ENCODE measurements at places on chromosomes 6 and 20. TPM values are rescaled to one million over a fixed set of nuclear protein-coding genes. Genes with fewer than 3 reads are reported as not detected.

DNA sequence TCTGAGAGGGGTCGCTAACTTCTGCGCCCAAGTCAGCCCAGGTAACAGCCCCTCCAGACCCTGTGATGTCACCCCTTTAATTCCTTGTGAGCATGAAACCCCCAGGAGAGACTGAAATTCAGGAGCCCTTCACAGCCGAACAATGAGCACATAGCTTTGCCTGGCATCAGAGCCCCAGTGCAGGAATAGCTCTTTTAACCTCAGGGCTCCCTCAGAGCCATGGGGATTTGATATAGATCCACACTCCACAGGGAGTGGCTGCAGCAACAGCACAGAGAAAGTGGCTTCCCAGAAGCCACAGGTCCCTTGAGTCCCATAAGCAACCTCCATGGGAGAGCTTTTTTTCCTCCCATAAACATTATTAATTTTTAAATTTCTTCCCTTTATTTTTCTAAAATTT is 150.0 kb upstream of the MARCKS start:
- no peak for DNase-seq

DNA sequence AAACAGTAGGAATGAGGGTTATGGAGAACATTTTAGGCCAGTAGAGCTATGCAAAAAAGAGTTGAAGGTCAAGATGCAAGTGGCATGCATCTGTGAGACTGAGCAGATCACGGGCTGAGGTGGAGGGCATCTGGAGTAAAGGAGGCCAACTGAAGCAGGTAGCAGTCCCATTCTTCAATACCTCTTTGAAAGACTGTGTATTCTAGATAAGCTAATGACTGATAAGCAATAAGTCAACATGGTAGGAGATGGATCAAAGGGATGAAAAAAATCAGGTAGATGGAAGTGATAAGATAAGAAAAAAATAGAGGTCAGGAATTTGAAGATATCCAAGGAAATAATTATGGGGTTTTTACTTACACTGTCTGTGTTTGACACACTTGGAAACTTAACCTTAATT is 55.6 kb downstream of the ARMC2 start:
- DNase-seq = no peak

GRCh38 chr6:138972226-138972665 is 15.8 kb downstream of the REPS1 start:
- no peak for DNase-seq

DNA sequence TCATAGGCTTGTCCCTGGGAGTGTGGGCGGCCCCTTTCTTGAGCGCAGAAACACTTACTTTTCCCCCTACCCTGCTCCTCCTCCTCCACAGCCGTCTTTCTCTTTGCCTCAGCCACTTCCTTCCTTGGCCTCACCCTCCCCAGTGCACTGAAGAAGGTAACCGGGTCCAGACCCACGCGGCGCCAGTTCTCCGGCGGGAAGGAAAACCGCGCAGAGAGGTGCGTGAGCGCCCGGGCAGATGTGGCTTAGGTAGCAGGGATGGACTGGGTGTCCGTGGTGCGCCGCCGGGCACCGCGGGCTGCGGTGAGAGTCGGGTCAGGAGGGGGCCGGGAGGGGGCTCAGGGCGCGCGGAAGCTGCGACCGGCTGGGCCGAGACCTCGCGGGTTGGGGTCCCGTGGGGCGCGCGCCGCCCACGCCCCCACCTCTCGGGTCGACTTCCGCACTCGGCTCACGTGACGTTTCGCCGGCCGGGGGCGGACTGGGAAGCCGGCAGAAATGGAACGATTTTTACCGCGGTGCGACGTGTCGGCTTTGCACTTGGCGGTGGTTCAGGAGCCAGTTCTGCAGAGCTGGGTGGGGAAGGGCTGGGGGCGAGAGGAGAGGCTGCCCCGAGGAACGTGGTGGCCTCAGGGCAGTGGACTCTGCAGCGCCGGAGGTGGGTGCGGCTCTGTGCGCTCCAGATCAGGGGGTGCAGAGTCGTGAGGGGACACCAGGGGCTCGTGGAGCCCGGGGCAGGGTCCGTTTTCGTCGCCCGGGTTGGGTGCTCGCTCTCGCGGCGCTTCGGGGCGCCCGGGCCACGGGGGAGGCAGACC is at the start of gene ABRACL:
Gene ABRACL, plus strand, starts transcription at position 88 of the 812 bp plus-strand sequence. CDS start 5,416 bp downstream, outside the sequence.
- peak; percentile 65 for DNase-seq

GRCh38 chr6:79334674-79335073 is 100.2 kb upstream of the HMGN3 start:
- DNase-seq = no peak

DNA sequence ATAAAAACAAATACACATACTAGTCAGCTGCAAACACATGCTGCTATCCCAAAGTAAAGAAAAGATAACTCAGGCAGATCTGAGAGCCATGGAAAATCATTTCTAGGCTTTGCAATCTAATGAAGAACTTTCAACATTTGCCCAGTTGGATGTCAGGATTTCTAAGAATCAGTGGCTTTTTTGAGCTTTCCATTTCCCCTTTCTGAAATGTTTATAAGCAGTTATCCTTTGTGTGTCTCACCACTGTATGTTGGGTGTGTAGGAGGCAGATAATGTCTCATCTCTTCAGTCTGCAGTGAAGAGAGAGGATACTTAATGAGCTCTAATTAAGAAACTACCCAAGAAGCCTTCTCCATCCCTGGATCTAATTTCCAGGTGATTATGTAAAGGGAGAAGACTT is 43.6 kb downstream of the RGS17 start:
- DNase-seq = no peak

GRCh38 chr6:28789553-28790083 is 134.2 kb downstream of the TRIM27 start:
- DNase-seq = no peak

GRCh38 chr6:13807696-13808095 is 6.7 kb downstream of the MCUR1 start:
- no peak for DNase-seq

DNA sequence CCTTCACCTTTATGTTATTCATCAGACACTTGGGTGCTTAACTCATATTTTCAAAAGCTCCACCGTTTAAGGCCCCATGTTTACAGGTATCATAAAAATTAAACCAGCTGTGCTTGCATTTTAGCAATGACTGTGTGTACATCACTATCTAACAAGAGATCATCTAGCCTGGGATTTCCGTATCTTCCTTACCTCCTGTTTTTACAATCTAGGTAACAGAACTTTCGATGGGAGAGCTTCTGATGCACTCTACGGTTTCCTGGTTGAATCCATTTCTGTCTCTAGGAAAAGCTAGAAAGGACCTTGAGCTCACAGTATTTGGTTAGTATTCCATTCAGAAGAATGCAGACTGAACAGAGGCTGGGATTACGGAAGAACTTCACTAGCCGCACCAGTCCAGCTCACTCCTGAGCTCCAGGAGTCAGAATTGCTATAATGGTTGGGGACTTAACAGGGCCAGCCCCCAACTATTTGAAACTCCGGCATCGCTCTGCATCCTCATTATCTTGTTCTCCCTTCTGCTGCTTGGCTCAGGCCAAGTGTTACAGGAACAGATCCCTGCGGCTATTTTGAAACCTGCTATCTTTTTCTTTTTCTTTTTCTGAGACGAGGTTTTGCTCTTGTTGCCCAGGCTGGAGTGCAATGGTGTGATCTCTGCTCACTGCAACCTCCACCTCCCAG is 13.0 kb upstream of the CLDN20 start:
- DNase-seq = no peak

DNA sequence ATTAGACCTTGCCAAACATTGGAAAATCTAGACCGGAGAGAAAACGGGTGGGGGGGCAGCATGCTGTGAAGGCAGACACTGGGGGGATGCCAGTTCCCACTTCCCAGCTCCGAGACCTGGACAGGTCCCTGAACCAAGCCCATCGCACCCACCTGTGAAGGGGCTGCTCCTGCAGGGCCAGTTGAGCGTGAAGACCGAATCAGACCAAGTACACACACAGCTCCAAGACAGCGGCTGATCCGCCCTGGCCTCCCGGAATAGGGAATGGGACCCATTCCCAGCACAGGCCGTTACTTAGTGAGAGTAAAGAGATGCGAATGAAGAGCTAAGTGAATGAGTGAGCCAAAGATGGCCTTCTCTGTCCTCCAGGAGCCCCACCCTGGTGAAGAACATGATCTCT is 41.5 kb upstream of the MDFI start:
- DNase-seq = no peak

GRCh38 chr6:133945158-133945557 is 7.9 kb upstream of the TBPL1 start:
- no peak for DNase-seq

DNA sequence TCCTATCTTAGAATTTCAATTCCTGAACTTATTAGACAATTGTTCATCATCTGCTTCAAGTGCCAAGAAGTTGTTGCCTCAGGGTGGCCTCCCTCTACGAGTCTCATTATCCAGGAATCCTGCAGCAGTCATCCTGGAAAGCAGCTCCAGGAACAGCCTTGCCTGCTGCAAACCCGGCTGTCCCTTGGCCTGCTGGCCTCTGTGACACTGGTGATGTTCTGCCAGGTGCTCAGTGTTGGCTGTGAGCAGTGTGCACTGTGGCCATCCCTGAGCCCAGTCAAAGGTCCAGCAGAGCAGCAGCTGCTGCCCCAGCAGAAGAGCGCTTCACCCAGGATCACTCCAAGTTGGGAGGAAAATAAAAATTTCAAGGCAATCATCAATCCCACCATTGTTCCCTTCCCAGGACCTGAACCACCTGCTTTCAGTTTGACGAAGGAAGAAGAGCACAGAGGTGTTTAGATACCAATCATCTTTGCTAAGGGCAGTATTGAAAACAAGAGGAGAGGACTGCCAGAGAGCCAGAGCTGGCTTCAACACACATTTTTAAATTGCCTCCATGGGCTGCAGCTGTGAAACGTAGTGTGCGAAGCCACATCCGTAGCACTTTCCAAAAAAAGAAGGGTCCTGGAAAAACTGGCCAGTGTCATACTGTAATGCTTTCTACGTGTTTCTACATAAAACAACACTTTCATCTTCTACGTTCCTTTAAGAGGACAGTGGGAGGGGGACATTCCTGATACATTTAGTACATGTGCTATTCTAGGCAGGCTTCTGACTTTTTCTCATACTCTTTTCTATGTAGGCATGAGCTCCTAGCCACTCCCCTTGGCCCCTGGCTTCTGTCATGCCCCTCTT is 7.2 kb upstream of the FAM50B start:
- no peak for DNase-seq

DNA sequence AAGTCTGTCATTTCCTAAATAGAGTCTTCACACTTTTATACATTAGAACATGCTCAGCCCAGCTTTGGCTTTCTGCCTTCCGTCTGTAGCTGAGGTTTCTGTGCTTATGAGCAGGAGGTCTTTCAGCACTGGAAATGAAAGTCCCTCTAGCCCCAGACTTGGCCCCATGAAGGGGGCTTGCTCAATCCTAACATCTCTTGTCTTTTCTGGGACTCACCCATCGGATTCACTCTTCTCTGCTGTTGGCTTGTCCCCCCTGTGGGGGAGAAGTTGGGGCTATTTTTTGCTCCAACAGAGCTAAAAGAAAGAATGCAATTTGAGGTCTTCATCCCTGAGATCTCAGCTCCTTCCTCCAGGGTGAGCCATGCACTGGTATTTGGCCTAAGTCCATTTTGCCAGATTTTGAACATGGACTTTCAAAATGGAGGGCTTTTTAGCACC is 177.7 kb downstream of the MRPL14 start:
- no peak for DNase-seq

DNA sequence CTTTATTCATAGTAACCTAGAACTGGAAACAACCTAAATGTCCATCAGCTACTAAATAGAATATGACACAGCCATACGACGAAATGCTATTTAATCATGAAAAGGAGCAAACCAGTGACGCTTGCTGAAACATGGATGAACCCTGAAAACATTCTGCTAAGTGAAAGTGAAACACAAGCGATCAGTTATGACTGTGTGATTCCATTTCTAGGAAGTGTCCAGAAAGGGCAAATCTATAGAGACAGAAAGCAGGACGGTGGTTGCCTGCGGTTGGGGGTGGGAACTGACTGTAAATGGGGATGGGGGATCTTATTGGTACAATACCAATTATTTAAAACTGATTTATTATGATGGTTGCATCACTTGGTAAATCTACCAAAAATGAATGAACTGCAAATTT is 126.8 kb downstream of the IPCEF1 start:
- DNase-seq = no peak

- DNase-seq = no peak
These were observed 80.1 kb upstream of the ID4 start for GRCh38 chr6:19757036-19757435.

DNA sequence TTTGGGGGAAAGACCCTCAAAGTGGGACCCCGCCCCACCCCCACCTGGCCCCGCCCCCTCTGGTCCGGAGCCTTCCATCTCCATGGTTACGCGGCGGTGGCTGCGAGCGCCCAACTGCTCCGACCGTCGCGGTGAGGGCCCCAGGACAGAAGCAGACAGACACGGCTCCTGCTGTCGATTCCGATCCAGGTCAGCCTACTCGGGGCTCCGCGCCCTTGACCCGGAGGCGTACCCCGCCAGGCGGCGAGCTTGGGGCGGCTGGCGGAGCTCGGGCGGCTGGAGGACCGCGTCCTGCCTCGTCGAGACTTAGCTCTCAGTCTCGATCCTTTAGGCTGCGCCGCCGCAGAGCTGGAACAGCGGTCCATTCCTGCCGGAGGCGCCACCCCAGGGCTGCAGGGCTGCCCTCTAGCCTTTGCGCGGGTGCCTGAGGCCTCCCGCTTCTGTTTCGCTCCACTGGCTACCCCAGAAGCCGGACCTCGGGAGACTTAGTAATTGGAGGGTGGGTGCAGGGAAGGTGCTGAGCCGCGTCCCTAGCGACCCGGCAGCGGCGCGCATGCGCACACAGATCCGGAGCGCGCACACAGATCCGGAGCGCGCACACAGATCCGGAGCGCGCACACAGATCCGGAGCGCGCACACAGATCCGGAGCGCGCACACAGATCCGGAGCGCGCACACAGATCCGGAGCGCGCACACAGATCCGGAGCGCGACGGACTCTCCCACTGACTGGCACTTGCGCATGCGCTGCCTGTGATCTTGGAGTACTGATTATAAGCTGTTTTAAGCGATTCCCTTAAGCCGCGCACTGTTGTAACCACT is at the start of gene CFAP206:
Gene CFAP206, plus strand, starts transcription at position 72 of the 820 bp plus-strand sequence. CDS start 1,868 bp downstream, outside the sequence.
- peak; percentile 76 for DNase-seq

DNA sequence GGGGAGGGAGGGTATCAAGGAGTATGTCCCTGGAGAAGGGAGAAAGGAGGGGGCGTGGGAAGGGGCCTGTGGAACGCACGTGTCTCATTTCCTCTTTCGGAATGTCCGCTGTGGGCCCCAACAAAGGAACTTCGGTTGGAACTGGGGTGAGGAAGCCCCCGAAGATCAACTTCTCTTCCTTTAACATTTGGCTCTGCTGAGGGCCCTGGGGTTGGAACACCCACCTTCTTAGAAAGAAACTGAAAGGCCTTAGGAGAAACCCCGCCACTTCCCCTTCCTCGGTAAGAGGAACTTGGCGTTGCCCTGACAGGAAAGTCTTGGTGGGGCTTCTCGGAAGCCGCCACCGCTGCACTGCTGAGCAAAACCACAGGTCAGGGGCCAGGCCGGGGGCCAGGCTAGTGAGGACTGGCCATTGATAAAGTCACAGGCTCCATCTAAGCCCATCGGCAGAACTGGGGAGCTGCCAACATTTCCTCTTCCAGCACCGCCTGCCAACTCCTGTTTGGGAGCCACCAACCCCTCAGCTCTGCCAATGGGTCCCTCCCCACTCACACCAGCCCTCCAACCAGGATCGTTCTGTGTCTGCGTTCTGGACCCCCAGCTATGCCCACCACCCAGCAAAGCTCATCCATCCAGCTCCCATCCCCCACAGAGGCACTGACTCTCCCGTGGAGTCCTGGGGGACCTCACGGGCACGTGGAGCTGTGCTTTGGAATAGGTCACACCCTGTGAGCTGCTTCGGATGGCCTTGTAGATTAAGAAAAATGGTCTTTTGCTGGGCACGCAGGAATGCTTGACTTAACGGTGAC is 44.8 kb downstream of the FGD2 start:
- DNase-seq = no peak

Gene NFYA
- 34.6 TPM for total RNA-seq

Gene HEY2
- total RNA-seq = 1.2 TPM

Gene SLC17A1
- not detected for total RNA-seq

Gene LAMA5
- total RNA-seq = 11.4 TPM

Data from frontal cortex (tissue), 4 donors.